Esophagus muscularis mucosa (tissue), 4 donors: ENCODE measurements at places on chromosomes 1 and 21.
A peak's percentile ranks its signal among the peaks of the same experiment; 100 is the strongest.

- no peaks in the 10 kb centered on the region for H3K27me3 ChIP-seq
- peak; percentile 77 for DNase-seq
- no peaks in the 10 kb centered on the region for H3K4me1 ChIP-seq
- no peaks in the 10 kb centered on the region for H3K36me3 ChIP-seq
Observed at GRCh38 chr1:29669158-29669871, 433.0 kb downstream of the PTPRU start.

- no peaks in the 10 kb centered on the region for H3K4me1 ChIP-seq
- H3K4me3 ChIP-seq = no peak overlapping the region
- no peaks in the 10 kb centered on the region for H3K36me3 ChIP-seq
- no peak for DNase-seq
- H3K27ac ChIP-seq = no peak overlapping the region
Observed at GRCh38 chr1:209106237-209106741, 477.2 kb upstream of the CAMK1G start.

DNA sequence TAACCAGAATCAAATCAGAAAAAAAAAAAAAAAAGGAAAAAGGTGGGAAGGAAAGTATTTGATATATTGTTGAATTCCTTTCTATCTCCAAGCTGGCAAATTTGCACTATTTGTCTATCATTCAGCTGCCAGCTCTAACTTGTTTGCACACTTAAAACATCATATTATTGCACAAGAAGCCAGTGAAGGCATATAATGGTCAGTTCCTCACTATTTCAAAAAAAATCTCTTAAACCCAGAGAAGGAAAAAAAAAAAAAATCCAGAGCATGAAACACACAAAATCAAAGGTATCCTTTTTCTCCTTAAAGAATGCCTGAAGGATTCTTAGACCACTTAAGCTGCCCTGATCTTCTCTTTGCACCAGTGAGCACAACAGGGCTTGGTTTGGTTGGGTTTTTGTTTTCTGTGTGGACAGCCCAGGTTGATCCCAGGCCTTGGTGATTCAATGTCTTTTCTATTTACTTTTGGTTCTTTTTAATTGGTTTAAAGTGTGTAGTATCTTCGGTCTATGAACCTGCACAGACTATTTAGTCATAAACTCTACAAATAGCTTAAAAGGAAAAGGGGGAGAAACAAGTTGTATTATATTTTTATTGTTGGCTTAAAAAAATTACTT, 40.2 kb downstream of the DUSP10 start:
- H3K27me3 ChIP-seq = no peaks in the 10 kb centered on the region
- no peak overlapping the region for H3K27ac ChIP-seq
- no peak for DNase-seq
- H3K4me3 ChIP-seq = no peak overlapping the region

DNA sequence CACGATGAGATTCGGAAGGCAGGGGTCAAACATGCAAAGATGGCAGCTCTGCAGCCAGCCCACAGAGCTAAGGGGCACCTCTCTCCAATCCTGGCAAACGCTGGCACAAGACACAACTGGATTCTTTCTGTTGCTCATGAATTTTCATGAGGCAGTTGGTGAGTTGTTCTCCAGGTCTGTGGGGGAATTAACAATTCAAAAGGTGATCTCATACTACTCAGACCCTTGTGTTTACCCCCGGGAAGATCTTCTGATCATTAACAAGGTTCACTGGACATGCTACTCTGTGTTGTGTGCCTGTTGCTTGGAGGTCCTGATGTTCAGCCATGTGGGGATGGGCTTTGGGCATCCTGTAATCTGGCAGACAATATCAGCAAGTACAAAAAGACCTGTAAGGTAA, 128.9 kb downstream of the HHAT start:
- no peak overlapping the region for H3K4me3 ChIP-seq
- no peaks in the 10 kb centered on the region for H3K36me3 ChIP-seq
- no peaks in the 10 kb centered on the region for H3K4me1 ChIP-seq
- no peak overlapping the region for H3K27ac ChIP-seq

GRCh38 chr1:157505481-157506272, 46.6 kb downstream of the FCRL5 start:
- peaks cover 5% of the 10 kb centered on the region for H3K4me1 ChIP-seq
- no peak for DNase-seq
- no peak overlapping the region for H3K4me3 ChIP-seq
- H3K27ac ChIP-seq = no peak overlapping the region

GRCh38 chr1:99407018-99407417, 142.7 kb downstream of the PLPPR4 start:
- H3K4me1 ChIP-seq = no peaks in the 10 kb centered on the region
- no peak overlapping the region for H3K4me3 ChIP-seq
- H3K36me3 ChIP-seq = no peaks in the 10 kb centered on the region
- no peaks in the 10 kb centered on the region for H3K27me3 ChIP-seq
- DNase-seq = no peak

DNA sequence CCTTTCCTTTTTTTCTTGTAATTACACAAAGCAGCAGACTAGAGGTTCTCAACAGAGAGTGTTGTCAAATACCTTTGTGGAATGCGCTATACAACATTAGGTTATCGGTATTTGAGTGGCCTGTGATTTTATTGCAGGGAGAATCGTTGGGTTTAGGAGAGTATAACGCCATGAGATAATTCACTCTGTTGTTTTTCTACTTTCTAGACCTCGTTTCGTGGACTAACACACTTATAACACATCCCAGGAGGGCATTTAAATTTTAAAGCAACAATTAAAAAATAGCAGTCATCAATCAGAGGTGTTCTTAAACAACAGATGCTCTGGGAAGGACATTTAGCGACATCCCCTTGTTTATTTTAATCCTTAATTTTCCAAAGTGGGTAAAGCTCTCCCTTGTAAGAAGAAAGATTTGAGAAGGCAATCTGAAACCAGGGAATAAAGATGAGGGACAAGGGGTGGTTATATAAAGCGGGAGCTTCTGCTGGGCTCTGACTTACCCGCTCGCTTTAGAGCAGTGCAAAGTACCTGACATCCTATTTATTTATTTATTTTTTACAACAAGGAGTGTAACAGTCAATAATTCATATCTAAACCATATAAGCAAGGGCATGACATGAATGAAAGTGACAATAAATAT, 4.9 kb downstream of the PBX1 start:
- H3K4me3 ChIP-seq = peak overlapping the region; percentile 76
- peak overlapping the region; percentile 84 for H3K27ac ChIP-seq

DNA sequence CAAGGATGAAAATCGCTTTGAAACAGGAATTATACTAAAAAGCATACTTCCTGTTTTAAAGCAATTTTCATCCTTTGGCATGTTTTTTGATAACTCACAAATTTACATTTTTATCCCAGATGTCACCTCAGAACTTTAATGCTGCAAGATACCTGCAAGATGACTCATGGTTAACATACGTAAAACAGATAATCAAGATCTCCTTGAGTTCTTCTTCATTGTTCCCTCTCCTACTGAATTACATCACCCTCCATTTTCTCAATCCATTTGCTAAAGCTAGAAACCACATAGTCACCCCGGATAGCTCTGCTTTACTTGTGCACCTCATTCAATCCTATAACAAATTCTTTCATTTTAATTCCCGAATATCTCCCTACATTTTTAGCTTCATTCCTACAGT, 1114.2 kb downstream of the PLA2G4A start:
- no peaks in the 10 kb centered on the region for H3K36me3 ChIP-seq
- H3K4me1 ChIP-seq = no peaks in the 10 kb centered on the region
- H3K27ac ChIP-seq = no peak overlapping the region
- no peak overlapping the region for H3K4me3 ChIP-seq
- no peak for DNase-seq

DNA sequence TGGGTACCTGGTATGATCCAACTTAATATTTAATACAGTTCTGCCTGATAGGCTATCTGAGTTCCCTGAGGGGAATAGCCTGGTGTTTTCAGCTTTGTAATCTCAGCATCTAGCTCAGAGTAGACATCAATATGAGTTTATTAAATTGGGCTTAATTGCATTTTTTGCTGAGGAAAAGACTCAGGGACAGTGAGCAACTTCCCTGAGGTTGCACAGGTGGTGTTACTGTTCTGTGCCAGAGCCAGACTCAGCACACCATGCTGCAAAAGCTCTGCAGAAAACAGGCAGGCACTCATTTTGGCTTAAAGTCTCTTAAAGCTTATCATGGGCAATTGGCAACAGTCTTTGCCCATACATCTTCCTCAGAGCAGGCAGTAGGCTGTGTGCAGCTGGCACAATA, 90.5 kb upstream of the JUN start:
- no peak overlapping the region for H3K4me3 ChIP-seq
- H3K27ac ChIP-seq = peak overlapping the region; percentile 11
- H3K36me3 ChIP-seq = no peaks in the 10 kb centered on the region
- H3K4me1 ChIP-seq = peaks cover 23% of the 10 kb centered on the region
- no peaks in the 10 kb centered on the region for H3K27me3 ChIP-seq
- no peak for DNase-seq

- H3K27me3 ChIP-seq = no peaks in the 10 kb centered on the region
- H3K4me1 ChIP-seq = peaks cover 80% of the 10 kb centered on the region
- peaks cover 9% of the 10 kb centered on the region for H3K36me3 ChIP-seq
Observed at GRCh38 chr1:230865062-230865817, 3.1 kb downstream of the C1orf198 start.

GRCh38 chr1:26771643-26772321, 16.0 kb upstream of the PIGV start:
- no peak for DNase-seq
- H3K4me1 ChIP-seq = peaks cover 58% of the 10 kb centered on the region
- H3K4me3 ChIP-seq = no peak overlapping the region
- H3K36me3 ChIP-seq = peaks cover 33% of the 10 kb centered on the region

DNA sequence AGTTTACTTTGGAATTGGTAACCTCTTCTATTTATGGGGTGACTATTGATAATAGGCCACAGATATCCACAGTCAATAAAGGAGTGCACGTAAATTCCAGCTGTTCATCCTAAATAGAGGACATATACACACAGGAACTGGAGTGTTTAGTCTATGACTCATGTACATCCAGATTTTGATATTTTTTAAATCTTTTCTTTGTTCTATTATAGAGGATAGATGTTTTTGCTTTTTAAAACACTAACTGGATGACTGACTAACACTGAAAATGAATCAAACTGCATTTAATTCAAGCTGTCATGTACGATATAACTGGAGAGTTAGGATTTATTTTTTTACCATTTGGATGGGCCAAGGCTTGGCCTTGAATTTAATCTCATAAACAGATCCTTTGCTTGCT, 45.9 kb downstream of the RGL1 start:
- DNase-seq = no peak
- no peak overlapping the region for H3K27ac ChIP-seq
- H3K4me1 ChIP-seq = peaks cover 34% of the 10 kb centered on the region
- no peaks in the 10 kb centered on the region for H3K27me3 ChIP-seq
- no peak overlapping the region for H3K4me3 ChIP-seq
- peaks cover 13% of the 10 kb centered on the region for H3K36me3 ChIP-seq

DNA sequence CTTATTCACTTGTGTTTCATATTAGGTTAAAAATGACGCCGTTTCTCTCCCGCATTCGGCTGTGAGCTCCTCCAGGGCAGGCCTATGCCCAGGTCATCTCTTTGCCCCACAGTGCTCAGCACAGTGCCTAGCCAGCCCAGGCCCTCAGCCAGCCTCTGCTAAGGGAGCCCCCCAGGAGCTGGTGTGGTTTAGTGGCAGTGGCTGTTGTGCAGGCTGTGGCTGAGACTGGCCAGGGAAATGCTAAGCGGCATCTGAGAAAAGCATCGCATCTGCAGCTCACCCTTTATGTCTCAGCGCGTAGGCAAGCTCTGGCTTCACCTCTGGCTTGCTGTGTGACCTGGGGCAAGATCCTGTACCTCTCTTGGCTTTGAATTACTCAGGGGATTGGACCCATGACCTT, 275.1 kb downstream of the TRABD2B start:
- peaks cover 10% of the 10 kb centered on the region for H3K27me3 ChIP-seq
- H3K4me3 ChIP-seq = no peak overlapping the region
- DNase-seq = no peak
- no peak overlapping the region for H3K27ac ChIP-seq
- no peaks in the 10 kb centered on the region for H3K36me3 ChIP-seq

GRCh38 chr21:24583473-24583872, 1023.8 kb downstream of the MRPL39 start:
- H3K27me3 ChIP-seq = no peaks in the 10 kb centered on the region
- no peaks in the 10 kb centered on the region for H3K4me1 ChIP-seq
- H3K27ac ChIP-seq = no peak overlapping the region
- no peak for DNase-seq

- no peak overlapping the region for H3K27ac ChIP-seq
- peaks cover 40% of the 10 kb centered on the region for H3K4me1 ChIP-seq
- DNase-seq = no peak
- no peaks in the 10 kb centered on the region for H3K36me3 ChIP-seq
Observed at GRCh38 chr1:220221670-220222069, 50.6 kb downstream of the RAB3GAP2 start.

DNA sequence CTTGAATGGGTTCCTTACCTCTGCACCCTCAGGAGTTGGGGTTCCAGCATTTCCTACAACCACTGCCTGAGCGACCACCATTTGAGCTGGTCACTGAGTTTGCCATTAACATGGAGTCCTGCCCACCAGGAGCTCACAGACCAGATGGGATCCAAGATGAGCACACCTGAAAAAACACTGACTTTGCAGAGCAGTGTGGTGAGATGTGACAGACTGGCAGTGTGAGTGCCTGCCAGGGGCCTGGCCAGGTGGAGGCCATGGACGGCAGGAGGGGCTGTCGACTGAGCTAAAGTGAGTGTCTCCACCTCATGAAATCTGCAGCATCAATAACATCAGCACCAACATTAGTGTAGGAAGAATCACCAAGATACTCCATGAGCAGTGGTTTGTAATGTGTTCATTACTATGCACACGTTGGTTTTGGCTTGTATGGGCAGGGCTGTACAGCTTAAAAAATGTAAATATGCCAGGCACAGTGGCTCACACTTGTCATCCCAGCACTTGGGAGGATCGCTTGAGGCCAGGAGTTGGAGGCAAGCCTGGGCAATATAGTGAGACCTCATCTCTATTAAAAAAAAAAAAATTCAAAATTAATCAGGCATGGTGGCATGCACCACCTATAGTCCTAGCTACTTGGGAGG, 12.2 kb upstream of the MIXL1 start:
- DNase-seq = no peak
- H3K27ac ChIP-seq = no peak overlapping the region
- H3K27me3 ChIP-seq = no peaks in the 10 kb centered on the region
- H3K4me1 ChIP-seq = peaks cover 4% of the 10 kb centered on the region
- H3K4me3 ChIP-seq = no peak overlapping the region
- H3K36me3 ChIP-seq = no peaks in the 10 kb centered on the region

- H3K4me3 ChIP-seq = no peak overlapping the region
- H3K27ac ChIP-seq = no peak overlapping the region
Observed at GRCh38 chr21:25171438-25171837, 435.8 kb downstream of the MRPL39 start.

DNA sequence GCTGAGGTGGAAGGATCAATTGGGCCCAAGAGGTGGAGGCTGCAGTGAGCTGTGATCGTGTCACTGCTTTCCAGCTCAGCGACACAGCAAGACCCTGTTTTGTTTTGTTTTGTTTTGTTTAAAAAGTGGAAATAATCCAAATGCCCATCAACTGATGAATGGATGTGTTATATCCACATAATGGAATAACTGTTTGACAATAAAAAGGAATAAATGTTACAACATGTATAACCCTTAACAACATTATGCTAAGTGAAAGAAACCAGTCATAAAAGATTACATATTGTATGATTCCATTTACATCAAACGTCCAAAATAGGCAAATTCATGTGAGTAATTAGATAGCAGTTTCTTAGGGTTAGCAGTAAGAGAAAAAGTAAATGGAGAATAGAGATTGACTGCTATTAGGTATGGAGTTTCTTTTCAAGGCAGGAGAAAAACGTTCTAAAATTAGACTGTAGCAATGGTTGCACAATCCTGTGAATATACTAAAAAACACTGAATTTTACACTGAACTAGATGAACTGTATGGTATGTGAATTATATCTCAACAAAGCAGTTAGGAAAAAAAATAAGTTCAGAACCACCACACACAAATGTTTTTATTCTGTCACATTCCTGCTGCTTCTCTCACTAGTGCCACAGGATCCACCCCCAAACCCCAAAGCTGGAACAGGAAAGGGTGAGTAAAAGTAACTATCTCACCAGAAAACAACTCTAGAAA, 15.7 kb downstream of the FOXJ3 start:
- peaks cover 65% of the 10 kb centered on the region for H3K4me1 ChIP-seq
- H3K27ac ChIP-seq = peak overlapping the region; percentile 59
- no peaks in the 10 kb centered on the region for H3K27me3 ChIP-seq
